ENCODE measurements at places on chromosomes 7 and 10.

DNA sequence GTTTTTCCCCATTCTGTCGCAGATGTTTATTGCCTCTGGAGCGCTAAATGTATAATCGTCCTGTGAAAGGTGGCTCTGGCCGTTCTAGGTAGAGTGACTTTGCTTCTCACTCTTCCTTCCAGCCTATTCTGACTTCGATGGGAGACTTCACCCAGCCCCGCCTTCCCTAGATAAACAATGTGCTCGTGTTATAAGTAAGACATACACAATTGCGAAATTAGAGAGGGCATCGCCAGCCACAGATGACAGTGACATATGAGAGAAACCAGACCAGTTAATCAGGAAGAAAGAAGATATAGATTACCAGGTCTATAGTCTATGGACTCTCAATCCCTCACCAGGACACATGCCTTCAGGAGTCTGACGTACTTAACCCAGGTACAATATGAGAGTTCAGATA is 1050.5 kb upstream of the AUTS2 start:
- DNase-seq, result no peak

DNA sequence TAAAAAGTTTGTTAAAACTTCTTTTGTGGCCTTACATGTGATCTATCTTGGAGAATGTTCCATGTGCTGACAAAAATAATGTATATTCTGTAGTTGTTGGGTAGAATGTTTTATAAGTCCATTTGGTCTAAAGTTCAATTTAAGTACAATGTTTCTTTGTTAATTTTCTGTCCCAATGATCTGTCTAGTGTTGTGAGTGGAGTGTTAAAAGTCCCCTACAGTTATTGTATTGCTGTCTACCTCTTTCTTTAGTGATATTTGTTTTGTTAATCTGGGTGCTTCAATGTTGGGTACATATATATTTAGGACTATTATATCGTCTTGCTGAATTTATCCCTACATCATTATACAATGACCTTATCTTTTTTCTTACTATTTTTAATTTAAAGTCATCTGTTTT is 6.9 kb downstream of the TMEM140 start:
- DNase-seq, result no peak

GRCh38 chr10:104580774-104581675 is 60.1 kb upstream of the SORCS3 start:
- DNase-seq, result peak; percentile 71

- no peak for DNase-seq
Measured at GRCh38 chr7:455110-455928, 64.3 kb downstream of the PDGFA start.

GRCh38 chr10:132169766-132170560 is 16.8 kb upstream of the DPYSL4 start:
- no peak for DNase-seq

DNA sequence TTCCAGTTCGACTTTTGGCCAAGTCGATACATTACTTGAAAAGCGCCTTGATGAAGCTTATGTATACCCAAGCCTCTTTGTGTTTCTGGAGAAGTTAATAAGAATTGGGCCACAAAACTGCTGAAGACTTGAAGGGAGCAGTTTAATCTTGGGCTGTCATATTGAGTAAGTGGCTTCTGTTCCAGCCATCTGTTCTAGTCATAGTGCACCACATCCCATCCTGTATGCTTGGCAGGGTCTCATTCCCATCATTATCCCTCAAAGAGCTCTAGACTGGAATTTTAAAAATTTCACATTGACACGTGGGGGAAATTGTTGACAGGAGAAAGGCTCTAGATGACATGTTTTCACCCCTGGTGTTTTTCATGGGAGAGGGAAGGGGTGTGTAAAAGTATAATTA is 196.6 kb upstream of the PLPP4 start:
- no peak for DNase-seq

All from activated CD4-positive, alpha-beta T cell treated with anti-CD3 and anti-CD28 coated beads, Interleukin-2, amount 50 U/mL, for 24 hours (primary cell).